ENCODE measurements at places on chromosomes 1 and 21.

DNA sequence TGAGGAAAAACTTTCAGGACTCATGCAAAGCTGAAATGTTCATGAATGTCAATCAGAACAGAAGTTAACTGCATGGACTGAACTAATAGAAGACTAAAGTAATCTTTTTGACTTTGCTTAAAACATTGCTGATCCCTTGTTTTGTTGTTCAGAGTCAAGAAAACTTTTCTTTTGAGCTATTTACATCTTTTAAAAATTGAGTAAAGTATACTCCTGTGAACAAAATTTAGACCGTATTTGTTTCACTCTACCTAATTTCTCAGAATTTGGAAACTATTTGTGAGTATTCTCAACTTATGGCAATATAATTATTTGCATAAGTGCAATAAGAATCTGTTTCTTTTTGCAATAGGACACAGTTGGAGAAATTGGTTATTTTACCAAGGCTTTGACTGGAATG is 41.1 kb downstream of the INPP5B start:
- no peak for DNase-seq

- no peak for DNase-seq
These were observed 122.7 kb downstream of the GABPA start for GRCh38 chr21:25857308-25858074.

- DNase-seq: peak; percentile 77
These were observed 26.4 kb downstream of the FOXO6 start for GRCh38 chr1:41387667-41388091.

GRCh38 chr1:51306950-51307349 is 23.4 kb downstream of the TTC39A start:
- DNase-seq: no peak

- DNase-seq: no peak
These were observed 13.3 kb downstream of the UTS2 start for GRCh38 chr1:7839526-7839925.

DNA sequence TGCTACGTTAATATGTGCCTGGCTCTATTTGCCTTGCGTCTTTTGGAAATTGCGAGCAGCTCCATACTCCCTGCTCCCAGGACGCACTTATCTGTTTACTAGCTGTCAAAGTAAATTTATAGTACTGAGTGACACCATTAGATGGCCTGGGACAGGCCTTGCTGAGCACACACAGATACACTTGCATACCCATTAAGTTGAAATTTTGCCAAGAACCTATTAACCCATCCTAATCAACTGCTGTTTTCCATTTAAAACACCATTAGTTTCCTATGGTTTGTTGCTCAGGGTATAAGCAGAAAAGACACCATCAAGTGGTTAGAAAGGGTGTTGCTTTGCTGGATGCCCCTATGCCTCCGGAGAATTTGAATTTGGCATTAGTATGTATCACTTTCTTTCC is 187.3 kb downstream of the SLC44A5 start:
- no peak for DNase-seq

DNA sequence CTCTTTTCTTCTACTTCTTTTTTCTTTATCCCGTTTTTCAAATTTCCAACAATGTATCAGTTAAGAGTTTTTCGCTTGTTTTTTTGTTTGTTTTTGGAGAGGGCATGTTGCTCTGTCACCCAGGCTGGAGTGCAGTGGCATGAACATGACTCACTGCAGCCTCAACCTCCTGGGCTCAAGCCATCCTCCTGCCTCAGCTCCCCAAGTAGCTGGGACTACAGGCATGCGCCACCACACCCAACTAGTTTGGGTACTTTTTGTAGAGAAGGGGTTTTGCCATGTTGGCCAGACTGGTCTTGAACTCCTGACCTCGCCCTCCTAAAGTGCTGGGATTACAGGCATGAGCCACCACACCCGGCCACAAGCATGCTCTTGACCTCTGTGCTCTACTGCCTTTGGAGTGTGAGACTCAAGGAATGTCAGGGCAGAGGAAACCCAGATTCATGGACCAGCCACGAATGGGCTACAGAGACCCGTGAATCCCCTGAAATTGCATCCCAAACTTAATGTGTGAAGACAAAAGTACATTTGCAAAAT is 65.1 kb upstream of the HSD17B7 start:
- DNase-seq: no peak

DNA sequence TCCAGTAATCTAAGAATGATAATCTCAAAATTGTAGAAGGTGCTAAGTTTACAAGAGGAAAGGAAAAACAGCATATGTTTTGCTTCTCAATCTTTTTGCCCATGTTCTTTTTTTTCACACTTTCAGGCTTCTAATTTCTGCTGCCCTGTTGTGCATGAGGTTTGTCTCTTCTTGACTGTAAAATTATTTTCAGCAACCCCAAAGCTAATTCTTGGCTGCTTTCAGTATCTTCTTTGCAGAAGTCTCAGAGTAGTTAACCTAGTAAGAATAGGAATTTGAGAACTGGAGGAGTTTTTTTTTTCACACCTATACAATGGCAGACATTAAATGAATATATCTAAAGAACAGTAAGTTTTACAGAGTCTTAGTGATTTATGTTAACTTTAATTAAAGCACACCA is 26.4 kb downstream of the DENND2D start:
- no peak for DNase-seq

Measured in fibroblast of skin of back (primary cell).